ENCODE measurements at places on chromosomes 7 and 10. TPM values are rescaled to one million over a fixed set of nuclear protein-coding genes. Genes with fewer than 3 reads are reported as not detected.

GJC3 gene
- 1.1 TPM for total RNA-seq

FFAR4 gene
- total RNA-seq, result not detected

TACR2 gene
- total RNA-seq, result not detected

PHTF2 gene
- 25.5 TPM for total RNA-seq

GSDME gene
- 6.2 TPM for total RNA-seq

DNA sequence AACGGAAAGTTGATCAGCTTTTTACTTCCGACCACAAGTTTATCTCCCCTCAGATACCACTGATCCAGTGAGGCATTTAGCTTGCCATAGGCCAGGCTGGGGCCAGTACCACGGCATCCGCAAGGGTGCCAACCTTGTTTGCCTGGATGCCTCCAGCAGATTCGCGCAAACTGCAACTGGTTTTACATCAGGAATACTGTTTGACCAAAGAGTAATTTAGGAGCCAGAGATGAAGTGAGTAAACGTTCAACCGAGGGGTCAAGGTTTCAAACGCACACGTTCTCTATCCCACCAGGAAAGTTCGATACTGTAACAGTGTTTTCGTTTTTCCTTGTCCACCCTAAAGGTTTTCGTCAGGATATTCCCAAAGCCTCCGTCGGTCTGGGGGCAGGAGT, 266 bp upstream of the MDFIC start:
- H3K36me3 ChIP-seq, result peaks cover 15% of the 10 kb centered on the region
- H3K27me3 ChIP-seq, result no peaks in the 10 kb centered on the region
- peak; percentile 48 for DNase-seq
- H3K4me3 ChIP-seq, result peak overlapping the region; percentile 89
- peaks cover 64% of the 10 kb centered on the region for H3K4me1 ChIP-seq

- peak overlapping the region; percentile 26 for H3K4me3 ChIP-seq
- no peaks in the 10 kb centered on the region for H3K36me3 ChIP-seq
- no peak for DNase-seq
- no peaks in the 10 kb centered on the region for H3K27me3 ChIP-seq
Observed at GRCh38 chr10:86402283-86402941, 35.8 kb upstream of the GRID1 start.

DNA sequence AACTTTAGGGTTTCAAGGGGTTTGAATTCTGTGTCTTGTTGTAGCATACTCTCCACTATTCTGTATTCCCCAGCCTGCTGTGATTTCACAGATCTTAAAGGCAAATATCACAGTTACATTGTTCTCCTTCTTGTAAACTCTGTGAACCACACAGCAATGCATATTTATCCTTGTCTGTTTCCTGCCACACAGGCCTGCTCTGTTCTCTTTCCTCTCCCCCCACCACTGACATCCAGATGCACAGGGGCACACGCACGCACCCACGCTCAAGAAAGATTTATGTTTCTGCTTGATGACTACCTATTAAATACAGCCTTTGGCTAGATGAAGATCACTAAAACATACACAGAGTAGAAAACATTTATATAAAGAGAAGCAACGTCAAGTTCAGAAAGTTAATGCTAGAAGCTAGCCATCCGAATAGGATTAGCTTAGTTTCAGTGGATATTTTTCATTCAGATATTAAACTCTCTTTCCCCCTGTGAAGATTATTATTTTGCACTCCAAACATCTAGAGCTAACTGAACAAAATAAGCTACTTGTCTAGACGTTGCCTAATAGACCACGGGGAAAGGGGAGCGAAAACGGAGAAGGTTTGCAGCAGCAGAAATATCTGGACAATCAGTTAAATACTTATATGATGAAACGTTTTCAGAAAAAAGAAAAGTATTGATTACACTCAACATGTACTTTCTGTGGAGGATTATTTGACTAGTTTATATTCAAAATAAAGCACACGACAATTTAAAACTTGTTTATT, 193.1 kb upstream of the SEMA3C start:
- DNase-seq, result no peak
- no peak overlapping the region for H3K4me3 ChIP-seq
- H3K4me1 ChIP-seq, result no peaks in the 10 kb centered on the region
- no peaks in the 10 kb centered on the region for H3K36me3 ChIP-seq

GRCh38 chr7:24419077-24419476, 135.1 kb downstream of the NPY start:
- H3K4me1 ChIP-seq, result no peaks in the 10 kb centered on the region
- H3K4me3 ChIP-seq, result no peak overlapping the region
- H3K36me3 ChIP-seq, result no peaks in the 10 kb centered on the region

DNA sequence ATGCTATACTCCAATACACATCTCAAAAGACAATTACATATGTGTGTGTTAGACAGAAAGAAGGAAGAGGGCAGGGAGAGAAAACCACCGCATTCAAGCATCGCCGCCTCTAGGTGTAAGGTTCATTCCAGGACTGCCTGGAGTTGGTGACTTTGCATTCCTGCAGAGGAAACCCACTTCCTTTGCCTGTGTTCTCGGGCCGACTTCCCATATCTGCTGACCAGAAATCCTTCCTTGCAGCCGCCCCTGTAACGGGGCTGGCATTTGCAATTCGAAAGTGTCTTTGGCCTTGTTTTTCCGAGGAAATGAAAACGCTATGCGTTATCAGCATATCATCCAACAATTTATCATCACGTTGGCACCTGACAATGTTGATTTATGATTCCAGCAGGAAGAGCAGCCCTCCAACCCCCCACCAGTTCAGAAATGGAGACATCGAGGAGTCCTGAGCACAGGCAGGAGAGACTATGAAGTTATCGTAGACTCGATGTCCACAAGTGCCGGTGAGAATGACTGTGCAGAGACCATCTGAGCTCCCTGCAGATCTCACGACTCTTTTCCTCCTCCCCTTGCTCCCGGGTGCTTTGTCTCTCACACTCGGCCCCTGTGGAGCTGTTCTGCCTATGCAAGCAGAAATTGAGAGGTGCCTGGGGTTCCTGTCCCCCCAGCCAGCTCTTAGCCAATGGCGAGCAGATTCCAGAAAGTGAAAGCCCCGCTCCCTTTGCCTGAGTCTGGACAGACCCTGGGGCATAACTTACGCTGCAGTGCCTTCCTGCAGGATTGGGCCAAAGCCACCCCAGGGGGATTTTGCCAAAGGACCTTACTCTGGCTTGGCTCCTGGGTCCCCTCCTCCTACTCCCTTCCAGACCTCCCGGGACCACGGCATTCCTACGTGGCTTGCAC, 68.9 kb upstream of the FOXK1 start:
- no peaks in the 10 kb centered on the region for H3K36me3 ChIP-seq
- H3K27me3 ChIP-seq, result no peaks in the 10 kb centered on the region
- H3K27ac ChIP-seq, result peak overlapping the region; percentile 28
- H3K4me3 ChIP-seq, result peak overlapping the region; percentile 38
- peaks cover 14% of the 10 kb centered on the region for H3K4me1 ChIP-seq
- DNase-seq, result peak; percentile 11

DNA sequence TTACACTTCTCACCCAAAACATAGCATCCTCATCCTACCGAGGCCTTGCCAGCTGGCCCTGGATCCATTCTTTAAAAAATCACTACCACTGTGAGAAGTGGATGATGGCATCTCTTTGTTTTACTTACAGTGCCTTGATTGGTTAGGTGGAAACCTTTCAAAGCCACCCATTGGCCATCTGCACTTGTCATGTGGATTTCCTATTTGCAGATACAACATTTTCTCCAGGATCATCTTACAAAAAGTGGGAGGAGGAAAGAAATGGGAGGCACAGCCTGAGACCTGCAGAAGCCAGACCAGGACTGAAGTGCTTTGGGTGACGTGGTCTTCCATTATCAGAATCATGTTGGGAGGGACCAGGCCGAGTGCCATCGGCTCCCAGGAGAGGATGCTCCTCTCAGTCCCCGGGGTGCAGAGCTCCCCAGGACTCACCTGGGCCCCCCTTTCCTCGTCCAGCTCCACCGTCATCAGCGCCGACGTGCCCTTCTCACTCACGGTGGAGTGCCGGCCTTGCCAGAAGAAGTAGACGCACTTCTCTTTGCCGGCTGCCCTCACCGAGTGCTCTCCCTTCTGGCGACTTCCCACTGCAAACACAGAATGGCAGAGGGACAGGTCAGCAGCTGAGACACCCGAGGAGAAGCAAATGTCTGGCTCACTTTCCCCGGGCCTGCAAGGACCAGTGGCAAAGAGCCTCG, 161.2 kb downstream of the SVIL start:
- H3K27ac ChIP-seq, result no peak overlapping the region
- no peaks in the 10 kb centered on the region for H3K27me3 ChIP-seq
- no peak for DNase-seq
- peaks cover under 1% of the 10 kb centered on the region for H3K4me1 ChIP-seq
- peaks cover 25% of the 10 kb centered on the region for H3K36me3 ChIP-seq
- H3K4me3 ChIP-seq, result no peak overlapping the region

DNA sequence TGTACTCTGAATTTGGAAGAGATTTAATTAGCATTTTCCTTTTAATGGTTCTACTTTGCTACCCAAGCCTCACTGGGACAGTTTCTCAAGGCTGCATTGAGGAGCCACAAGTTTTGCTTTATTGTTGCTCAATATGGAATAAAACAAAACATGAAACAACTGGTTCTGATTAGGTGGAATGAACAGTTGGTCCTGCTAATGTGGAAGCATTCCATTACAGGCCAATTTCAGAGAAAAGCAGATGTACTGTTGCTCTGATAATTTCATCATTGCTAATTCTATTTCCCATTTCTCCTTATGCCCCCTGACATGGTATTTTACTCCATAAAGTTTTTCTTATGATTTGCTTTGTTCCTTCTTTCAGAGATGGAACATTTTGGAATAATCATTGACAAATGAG, 66.0 kb upstream of the PAPSS2 start:
- no peak for DNase-seq
- H3K4me1 ChIP-seq, result no peaks in the 10 kb centered on the region
- H3K27ac ChIP-seq, result no peak overlapping the region
- H3K36me3 ChIP-seq, result no peaks in the 10 kb centered on the region
- H3K4me3 ChIP-seq, result no peak overlapping the region

- no peaks in the 10 kb centered on the region for H3K36me3 ChIP-seq
- no peaks in the 10 kb centered on the region for H3K4me1 ChIP-seq
- DNase-seq, result no peak
Observed at GRCh38 chr7:104306793-104307192, 21.6 kb upstream of the LHFPL3 start.

GRCh38 chr7:151824373-151824933, 52.5 kb downstream of the PRKAG2 start:
- no peaks in the 10 kb centered on the region for H3K27me3 ChIP-seq
- H3K4me1 ChIP-seq, result peaks cover 12% of the 10 kb centered on the region
- no peak overlapping the region for H3K4me3 ChIP-seq

DNA sequence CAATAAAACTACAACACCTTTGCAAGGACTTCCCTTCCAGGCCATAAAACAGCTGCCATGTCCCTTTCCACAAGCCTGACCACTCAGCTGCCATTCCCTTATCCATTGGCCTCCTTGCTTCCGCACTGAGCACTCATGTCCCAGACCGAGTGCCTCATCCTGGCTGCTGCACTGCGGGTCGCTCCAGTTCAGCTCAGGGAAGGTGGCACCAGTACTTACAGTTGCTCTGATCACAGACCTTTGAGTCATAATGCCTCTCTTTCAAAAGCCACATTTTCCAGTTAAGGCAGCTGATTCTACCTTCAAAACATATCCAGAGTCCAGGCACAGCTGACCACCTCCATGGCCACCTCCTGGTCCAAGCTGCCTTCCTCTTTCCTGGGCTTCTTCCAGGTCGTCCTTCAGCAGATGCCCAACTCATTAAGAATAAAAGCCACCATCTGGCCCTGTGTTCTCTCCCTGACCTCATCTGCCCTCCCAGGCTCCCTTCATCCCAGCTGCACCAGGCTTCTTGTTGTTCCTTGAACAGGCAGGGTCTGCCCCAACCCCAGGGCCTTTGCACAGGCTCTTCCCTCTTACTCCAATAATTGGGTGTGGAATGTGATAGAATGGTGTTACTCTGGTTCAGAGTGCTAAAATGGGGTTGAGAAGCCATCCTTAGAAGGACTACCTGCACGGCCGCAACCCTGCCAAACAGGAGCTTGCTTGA, 64.5 kb downstream of the RAMP3 start:
- no peak for DNase-seq
- no peak overlapping the region for H3K4me3 ChIP-seq
- H3K27me3 ChIP-seq, result peaks cover 21% of the 10 kb centered on the region
- H3K4me1 ChIP-seq, result no peaks in the 10 kb centered on the region

- no peaks in the 10 kb centered on the region for H3K36me3 ChIP-seq
- H3K4me1 ChIP-seq, result peaks cover 3% of the 10 kb centered on the region
- no peak overlapping the region for H3K4me3 ChIP-seq
- peaks cover 40% of the 10 kb centered on the region for H3K27me3 ChIP-seq
Observed at GRCh38 chr10:35606430-35606829, 1.3 kb downstream of the GJD4 start.

DNA sequence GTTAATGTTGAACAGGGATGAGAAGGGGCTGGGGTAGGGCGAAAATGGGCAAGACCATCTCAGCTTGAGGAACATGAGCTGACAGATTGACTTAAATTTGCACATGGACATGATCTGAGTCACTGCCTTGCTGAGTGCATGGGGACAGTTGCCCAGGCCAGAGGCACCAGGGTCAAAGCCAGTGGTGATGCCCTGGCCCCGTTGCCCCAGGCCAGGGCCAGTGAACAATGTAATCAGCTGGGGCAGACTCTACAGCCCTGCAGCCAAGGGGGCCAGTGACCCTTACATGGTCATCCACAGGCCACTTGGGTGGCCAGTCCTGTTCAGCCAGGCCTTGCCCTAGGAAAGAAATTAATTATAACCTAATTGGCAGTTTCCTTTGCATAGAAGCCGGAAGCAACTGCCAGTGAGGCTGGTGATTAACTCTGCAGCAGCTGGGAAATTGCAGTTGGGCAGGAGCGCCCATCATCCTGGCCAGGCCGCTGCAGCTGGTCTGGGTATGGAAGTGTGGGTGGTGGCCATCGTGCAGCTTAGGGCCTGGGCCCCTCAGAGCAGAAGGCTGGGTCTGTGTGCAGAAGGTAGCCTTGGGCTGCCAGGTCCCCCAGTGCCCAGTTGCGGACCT, 9.6 kb downstream of the RET start:
- H3K27me3 ChIP-seq, result peaks cover 3% of the 10 kb centered on the region
- no peaks in the 10 kb centered on the region for H3K36me3 ChIP-seq
- no peak for DNase-seq
- no peak overlapping the region for H3K27ac ChIP-seq
- H3K4me1 ChIP-seq, result no peaks in the 10 kb centered on the region

GRCh38 chr7:114979388-114979787, 57.5 kb downstream of the MDFIC start:
- H3K4me3 ChIP-seq, result no peak overlapping the region
- no peaks in the 10 kb centered on the region for H3K27me3 ChIP-seq
- H3K27ac ChIP-seq, result no peak overlapping the region
- peaks cover 37% of the 10 kb centered on the region for H3K36me3 ChIP-seq

- H3K4me1 ChIP-seq, result no peaks in the 10 kb centered on the region
- no peak overlapping the region for H3K27ac ChIP-seq
- no peak overlapping the region for H3K4me3 ChIP-seq
Observed at GRCh38 chr7:143217806-143218205, 4.0 kb upstream of the TAS2R40 start.

- H3K27me3 ChIP-seq, result peaks cover 26% of the 10 kb centered on the region
- H3K4me3 ChIP-seq, result peak overlapping the region; percentile 61
- H3K36me3 ChIP-seq, result no peaks in the 10 kb centered on the region
- H3K4me1 ChIP-seq, result peaks cover 36% of the 10 kb centered on the region
- DNase-seq, result peak; percentile 24
- no peak overlapping the region for H3K27ac ChIP-seq
Observed at GRCh38 chr10:43228783-43229207, 38.1 kb downstream of the RASGEF1A start.
